ENCODE measurements at places on chromosomes 13 and 19.

DNA sequence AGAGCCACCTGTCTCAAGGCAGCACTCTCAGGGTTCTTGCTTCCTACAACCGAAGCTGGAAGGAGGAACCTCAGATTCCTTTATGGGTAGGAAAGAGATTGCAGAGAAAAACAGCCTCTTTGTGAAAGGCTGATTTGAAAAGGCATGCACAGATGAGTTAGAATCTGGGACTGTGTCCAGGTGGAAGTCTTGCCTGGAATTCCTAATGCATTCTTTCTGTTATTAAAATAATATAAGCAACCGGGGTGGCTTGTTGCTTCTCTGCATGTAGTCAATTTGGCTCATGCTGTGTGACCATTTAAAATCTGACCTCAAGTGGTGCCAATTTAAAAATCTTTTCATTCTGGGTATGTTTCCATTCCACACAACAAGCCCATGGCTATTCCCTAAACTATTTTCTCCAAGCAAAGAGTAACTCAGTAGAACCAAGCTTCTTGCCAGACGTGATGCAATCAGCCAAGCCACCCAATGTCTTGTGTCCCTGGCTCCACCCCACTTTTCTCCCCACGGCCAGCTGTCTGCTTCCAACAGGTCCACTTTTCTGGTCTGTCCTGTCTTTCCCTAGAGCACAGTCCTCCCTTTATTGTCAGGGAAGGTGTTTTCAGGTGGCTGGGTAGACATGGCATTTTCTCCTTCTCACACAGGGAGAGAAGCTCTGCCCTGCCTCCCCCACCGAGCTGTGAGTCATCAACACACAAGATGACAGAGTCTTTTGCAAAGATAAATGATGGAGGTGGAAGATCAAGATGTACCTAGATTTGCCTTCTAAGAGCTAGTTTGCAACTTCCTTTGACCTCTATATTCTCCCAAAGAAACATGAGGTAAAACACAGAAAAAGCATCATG lies 394.3 kb downstream of the FOXO1 start:
- DNase-seq: peak; percentile 10

DNA sequence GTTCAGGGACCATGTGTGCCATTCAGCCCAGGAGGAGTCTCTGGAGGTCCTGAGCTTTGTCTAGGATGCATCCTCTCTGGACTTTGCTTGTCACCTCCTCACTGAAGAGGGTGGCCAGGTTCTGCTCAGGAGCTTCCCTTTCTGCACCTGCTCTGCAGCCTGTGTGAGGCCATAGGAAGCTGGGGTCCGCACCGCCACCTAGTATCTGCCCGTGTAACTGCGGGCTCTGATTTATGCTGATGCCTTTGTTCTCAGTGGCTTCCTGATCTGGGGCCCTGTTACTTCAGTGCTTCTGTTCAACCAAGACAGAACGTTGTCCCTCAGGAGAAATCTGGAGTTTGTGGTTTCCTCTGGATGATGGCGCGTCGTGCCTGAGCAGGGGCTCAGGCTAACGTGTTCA lies 15.5 kb downstream of the ZNF610 start:
- DNase-seq: no peak

GRCh38 chr13:75481176-75482069 lies 546 bp downstream of the TBC1D4 start:
- DNase-seq: no peak

DNA sequence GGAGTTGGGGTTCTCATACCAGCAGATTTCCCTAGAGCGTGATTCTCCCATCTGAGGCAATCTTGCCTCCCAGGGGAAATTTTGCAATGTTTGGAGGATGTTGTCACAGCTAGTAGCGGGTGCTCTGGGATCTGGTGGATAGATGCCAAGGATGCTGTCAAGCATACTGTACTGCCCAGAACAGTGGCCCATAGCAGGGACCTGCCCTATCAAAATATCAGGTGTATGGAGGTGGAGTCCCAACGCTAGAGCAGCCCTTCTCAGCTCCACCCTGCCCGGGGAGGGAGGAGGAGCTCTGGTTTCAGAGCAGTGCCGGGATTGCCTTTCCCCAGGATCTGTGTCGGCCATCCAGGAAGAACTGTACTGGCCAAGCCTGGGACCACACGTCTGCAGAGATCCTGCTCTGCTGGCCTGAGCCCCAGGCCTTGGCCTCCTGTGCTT lies 10.9 kb upstream of the QTRT1 start:
- DNase-seq: no peak

DNA sequence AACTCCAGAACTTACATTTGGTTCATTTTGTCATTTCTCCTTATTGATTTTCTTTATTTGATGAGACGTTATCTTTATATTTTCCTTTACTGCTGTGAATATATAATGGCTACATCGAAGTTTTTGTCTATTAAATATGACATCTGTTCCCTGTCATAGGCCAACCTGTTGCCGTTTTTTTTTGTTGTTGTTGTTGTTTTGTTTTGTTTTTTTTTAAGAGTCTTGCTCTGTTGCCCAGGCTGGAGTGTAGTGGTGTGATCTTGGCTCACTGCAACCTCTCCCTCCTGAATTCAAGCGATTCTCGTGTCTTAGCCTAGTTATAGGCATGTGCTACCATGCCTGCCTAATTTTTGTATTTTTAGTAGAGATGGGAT lies 29.4 kb downstream of the ZNF780B start:
- DNase-seq: no peak

DNA sequence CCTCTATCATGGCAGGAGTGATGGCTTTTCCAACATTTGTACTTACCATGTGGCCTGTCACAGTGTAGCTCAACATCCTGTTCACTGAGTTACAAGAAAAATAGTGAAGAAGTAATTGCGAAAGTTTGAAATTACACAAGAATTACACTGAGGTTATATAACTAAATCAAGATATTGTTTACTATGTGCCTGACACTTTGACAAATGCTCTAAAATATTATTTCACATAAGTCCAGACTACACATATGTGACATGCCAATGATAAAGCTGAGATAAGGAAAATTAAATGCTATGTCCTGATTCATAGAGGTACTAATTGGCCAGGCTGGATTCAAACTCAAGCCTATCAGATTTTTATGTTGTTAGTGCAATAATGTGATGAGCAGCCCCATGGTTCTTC lies 451.7 kb downstream of the PCDH9 start:
- no peak for DNase-seq

GRCh38 chr13:95181586-95181985 lies 119.7 kb downstream of the ABCC4 start:
- DNase-seq: no peak
